ENCODE measurements at places on chromosomes 5 and 9.

DNA sequence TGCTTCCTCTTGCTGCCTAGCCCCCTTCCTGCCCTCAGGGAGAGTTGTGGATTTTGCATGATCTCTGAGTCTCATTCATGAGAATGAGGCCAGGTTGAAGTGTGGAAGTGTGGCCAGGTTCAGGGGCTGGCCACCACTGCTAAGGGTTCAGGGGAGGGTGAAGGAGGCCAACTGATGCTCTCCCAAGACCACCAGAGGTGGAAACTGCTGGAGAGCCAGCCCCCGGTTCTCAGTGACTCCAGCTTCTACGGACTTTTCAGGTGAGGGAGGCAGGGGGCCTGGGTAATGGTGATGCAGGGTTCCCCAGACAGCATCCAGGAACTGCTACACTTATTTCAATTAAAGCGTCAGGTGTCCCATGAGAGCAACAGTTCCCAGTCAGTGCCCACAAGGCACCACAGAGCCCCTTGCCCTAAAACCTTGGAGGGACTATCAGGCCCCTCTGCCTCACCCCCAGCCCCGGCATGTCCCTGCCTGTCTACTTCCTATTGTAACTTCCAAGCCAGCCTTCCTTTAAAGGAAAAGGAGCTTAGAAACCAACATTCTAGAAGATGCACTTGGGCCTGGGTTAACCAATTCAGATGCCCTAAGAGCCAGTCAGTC lies 50.1 kb downstream of the AMBP start:
- DNase-seq = no peak

- no peak for DNase-seq
Measured at GRCh38 chr5:6692906-6693305, 20.3 kb upstream of the TENT4A start.

DNA sequence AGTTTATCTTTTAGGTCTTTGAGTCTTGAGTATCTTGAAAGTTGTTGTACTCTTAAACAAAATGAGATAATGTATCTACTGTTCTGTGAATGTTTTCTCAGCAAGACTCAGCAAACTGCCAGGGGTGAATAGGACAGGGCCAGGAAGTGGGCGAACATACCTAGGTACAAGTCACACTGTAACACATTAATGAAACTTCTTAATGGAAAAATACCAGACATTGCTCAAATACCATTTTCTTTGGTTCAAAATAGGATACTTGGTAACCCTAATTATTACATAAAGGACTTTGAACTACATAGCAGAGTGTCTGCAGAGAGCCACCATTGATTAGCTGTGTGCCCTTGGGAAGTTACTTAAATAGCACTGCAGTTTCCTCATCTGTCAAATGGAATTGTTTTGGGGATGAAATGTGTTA lies 197.5 kb downstream of the ARHGEF28 start:
- no peak for DNase-seq

DNA sequence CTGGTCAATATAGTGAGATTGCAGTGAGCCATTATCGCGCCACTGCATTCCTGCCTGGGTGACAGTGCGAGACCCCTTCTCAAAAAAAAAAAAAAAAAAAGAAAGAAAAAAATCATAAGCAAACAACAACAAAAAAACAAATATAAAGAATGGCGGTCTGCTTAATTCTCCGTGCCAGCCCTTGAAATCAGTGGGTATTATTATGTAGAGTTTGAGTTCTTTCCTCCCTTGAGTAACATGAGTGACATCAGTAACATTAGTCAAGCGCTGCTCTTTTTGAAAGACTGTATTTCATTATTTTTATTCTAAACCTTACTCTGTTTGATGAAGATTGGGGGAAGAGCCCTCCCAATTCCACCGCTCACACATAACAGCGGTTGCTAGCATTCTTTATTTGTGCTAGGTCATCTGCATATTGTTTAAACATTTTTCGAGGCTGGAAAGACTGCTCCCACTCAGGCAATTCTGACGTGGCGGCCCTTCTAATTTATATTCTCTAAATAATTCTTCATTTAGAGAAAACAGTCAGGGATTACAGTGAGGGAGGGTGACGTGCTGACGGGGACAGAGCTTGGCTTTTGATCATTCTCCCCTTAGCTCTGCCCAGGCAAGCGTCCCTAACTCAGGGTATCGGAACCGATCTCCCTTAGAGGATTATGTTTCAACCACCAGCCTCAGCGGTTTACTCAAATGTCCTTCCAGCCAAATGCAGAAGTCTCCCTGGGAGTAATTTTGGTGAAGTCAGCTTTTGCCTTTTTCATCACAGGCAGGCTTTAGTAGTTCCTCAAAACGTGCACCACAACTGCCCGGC lies 860 bp upstream of the MARCHF6 start:
- peak; percentile 8 for DNase-seq

DNA sequence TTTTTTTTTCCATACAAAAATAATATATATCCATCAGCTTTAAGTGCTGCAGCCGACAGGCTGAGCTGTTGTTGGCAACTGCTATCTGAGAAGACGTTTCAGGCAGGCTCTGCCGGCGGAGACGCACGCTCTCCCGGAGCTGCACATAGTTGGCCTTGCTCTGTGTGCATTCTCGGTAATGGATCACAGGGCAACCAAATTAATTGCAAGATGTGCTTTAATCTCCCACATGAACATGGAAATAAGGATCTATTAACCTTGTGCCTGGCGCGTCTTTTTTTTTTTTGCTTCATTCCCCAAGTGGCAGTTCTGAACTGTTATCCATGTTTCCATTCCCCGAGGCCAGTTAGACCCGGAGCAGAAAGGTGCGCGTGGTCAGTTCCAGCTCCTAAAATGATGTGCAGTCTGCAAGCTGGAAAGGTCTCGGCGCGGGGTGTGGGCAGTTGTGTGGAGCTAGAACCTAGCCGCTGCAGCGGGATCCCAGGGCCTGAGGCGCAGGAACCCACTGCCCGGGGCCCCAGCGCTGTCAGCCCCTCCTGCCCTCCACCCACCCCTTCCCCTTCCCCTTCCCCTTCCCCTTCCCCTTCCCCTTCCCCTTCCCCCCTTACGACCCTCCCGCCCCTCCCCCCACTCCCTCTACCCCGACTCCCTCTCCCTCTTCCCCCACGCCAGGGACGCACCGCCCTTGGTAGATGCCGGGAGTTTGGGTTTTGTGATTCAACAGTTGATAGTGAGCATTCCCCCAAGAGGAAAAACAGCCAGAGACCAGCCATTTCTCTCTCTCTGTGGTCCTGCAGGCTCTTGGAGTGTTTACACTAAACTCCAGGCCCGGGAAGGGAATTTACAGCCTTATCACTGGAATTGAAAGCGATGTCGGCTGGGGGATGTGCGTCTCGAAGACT lies 137.8 kb downstream of the CEP120 start:
- DNase-seq = no peak

- no peak for DNase-seq
Measured at GRCh38 chr5:100855937-100856430, 47.1 kb downstream of the ST8SIA4 start.

- DNase-seq = no peak
Measured at GRCh38 chr5:86143837-86144236, 473.9 kb upstream of the COX7C start.

DNA sequence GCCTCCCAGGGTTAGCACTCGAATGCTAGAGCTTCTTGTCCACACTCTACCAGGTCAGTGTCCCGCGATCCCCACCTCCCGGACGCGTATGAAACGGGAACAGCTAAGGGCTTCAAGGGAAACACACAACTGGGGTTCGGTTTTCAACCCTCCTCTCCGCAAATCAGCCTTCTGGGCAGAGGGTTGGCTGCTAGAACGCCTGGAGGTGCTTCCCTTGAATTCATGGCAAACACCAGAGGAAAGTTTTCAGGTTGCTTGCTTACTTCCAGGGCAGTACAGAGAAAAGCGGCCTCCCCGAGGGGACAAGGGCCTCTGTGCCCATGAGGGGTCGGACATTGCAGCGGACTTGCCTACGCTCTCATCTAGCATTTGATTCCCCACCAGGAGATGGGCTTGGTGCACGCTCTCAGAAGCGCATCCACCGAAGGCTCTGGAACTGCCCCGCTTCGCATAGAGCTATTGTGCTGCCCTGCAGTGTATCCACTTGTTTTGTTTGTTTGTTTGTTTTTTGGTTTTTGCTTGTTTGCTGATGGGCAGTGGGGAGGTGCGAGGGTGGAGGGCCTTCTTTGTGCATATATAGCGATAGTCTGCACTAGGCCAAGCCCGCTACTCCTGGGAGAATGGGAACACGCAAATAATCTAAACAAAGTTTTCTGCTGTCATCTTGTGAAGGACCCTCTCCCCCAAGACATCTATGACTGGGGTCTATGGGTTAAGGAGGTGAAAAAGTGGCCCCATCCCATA lies 1.3 kb upstream of the DMRT3 start:
- no peak for DNase-seq

DNA sequence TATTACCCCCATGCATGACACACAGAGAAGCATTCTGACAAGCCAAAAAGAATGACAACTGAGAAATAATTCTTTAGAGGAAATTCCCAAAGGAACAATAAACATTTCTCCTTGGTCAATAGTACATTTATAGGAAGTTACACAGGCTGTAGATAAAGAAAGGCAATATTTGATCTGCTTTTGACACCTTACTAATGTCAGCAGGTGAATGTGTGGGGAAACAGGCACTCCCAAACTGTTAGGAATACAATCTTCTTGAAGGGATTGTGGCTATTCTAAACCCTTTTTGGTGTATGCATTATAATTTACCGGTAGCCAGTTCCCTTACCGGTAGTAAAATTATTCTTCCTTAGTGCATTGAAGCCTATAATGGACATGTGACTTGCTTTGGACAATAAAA lies 116.1 kb upstream of the FTMT start:
- DNase-seq = no peak

DNA sequence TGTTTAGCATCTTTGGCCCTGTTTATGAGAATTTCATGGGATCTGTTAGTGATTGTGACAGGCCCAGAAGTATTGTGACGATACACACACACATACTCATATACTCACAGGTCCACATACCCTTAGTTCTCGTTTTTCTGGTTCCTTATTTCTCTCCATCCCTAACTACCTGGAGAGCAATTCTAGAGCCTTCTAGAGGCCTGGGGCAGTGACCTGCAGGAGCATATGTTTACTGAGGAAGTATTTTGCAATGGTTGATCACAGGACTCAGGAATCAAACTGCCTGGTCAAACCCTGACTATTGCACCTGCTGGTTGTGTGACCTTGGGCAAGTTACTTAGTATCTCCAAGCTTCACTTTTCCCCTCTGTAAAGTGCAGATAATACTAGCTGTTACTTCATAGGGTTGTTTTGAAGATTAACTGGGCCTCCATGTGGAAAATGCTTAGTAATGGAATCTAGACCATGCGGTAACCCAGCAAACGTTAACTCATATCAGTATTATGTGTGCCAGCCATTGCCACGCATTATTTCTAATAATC lies 8.7 kb downstream of the PAPPA start:
- no peak for DNase-seq

- no peak for DNase-seq
Measured at GRCh38 chr5:386432-387341, 56.3 kb upstream of the EXOC3 start.

- DNase-seq = no peak
Measured at GRCh38 chr9:68997666-68998065, 16.2 kb downstream of the PRKACG start.

DNA sequence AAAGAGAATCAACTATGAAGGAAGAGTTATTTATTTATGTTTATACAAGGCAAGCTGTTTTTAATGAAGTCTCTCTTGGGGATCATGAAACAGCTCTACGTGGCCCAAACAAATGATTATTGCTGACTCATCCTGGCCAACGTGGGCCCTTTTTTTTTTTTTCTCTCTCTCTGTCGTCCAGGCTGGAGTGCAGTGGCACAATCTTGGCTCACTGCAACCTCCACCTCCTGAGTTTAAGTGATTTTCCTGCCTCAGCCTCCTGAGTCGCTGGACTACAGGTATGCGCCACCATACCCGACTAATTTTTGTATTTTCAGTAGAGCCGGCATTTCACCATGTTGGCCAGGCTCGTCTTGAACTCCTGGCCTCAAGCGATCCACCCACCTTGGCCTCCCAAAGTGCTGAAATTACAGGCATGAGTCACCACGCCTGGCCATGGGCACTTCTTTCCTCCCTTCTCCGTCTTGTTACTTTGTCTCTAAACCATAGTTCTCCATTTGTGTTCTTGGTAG lies 98.3 kb downstream of the BASP1 start:
- DNase-seq = no peak
